ENCODE measurements at places on chromosomes 12 and 14.

DNA sequence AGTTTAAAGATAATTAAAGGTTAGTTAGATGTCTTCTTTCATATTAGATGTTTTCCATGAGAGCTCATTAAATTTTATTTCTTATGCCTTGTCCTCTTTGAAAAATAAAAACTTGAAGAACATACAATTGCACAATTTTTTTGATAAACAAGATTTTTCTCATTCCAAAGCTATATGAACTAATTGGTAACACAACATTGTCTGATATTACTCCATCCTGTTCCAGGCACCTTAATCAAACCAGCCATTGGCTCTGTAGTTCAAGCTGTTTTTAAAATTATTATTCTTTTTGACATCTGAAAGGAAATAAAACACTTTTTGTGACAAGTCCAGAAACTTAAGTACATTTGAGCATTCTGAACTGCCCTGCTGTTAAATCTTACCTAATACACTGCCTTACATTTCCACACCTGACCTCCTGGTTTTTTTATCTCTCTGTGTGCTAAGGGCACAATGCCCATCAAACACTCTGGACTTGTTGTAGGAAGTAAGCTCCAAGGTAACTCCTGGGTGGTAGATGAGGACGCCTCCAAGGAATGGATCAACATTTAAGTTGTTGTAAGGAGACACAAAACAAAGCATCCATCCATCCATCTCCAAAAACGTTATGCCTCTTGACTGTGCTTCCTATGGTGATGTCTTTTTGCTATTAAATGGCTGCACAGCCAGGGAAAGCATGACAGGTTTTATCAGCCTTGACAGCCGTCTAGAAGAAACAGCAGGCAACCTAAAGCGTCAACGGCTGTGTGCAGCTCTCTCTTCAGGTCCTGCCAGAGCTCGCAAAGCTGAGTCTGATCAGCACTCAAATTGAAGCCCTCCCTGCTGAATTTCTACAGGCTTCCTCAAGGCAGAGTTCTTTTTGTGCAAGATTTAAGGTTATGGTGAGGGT, 449.9 kb upstream of the FLRT2 start:
- DNase-seq, result no peak

- DNase-seq, result peak; percentile 48
Observed at GRCh38 chr12:80188576-80188975, 89.2 kb downstream of the OTOGL start.

GRCh38 chr12:47087088-47087688, 7.4 kb upstream of the AMIGO2 start:
- DNase-seq, result no peak

DNA sequence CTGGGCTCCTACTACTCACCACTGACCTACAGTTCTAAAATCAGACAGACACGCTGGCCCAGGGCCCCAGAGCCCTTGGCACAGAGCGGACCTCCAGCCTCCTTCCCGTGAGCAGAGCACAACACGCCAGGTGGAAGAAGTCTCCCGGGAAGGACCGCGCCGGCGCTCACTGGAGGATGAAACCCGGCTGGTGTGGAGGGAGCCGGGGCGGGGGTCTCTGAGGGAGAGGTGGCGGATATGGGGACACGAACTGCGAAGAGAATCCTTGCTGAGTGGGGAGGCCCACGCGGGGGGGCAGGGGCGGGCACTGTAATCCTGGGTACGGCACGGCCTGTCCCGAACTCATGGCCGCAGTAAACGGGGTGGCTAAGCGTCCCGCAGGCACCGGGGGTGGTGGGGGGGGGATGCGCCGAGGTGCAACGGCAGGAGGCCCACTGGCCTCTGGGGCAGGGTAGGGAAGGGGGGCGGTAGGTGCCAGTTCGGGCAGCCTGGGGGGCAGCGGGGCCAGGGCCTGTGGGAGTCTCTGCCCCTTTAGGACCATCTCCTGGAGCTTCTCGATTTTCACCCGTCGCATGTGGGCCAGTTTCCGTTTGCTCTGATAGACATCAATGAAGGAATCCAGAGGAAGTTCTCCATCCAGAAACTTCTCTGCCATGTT, 28.8 kb downstream of the VPS37B start:
- DNase-seq, result no peak

GRCh38 chr12:118500299-118500698, 123.9 kb downstream of the SUDS3 start:
- DNase-seq, result no peak

- DNase-seq, result no peak
Observed at GRCh38 chr14:105891631-105892452, 365.5 kb downstream of the TMEM121 start.

DNA sequence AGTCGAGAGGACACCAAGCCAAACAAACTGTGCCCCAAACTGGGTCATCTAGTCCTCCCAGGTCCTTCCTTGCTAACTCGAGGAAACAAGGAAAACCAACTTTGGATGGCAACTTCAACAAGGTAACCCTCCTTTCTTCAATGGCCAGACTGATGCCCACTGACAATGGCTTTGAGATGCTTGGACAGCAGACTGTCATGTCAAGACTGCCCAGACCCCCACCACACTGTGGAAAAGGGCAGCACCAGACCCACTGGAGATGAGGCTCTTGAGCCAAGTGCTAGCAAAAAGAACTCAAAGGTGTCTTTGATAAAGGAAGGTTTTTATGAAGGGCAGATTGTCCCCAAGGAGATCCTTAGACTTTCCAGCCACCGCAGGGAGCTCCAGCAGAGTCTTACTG, 9.0 kb upstream of the CDH24 start:
- no peak for DNase-seq

DNA sequence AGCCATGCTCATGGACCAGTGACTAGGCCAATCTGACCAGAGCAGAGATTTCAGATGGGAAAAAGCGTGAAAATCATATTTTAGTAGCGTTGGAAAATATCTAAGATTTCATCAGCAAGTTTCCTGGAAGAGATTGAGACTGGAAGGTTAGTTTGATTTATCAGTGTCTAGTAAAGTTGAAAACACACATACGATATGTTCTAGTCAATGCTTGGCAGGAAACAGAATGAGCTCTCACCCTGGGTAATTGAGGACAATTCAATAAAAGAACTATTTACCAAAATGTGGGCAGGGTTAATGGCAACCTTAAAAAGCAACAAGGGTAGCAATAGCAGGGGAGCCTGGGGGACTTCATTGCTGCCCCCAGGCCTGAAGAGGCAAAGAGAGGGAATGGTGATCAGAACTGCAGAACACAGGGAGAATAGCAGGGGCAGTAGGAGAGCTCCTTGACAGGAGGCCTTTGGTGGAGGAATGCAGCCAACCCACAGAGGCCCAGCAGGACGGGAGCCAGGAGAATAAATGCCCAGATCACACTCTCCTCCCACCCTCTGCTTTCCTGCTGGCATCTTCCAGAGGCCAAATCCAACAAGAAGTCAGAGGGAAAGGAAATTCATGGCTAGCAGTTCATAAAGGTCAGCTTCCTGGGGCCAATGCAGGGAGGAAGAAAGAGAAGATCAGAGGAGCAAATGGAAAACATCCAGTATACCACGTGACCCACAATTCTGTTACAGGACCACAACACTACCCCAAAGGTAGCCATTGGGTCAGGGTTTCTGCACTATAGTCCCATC, 27.6 kb upstream of the LRP6 start:
- no peak for DNase-seq

- DNase-seq, result no peak
Observed at GRCh38 chr14:103772078-103772712, 56.6 kb downstream of the ZFYVE21 start.

DNA sequence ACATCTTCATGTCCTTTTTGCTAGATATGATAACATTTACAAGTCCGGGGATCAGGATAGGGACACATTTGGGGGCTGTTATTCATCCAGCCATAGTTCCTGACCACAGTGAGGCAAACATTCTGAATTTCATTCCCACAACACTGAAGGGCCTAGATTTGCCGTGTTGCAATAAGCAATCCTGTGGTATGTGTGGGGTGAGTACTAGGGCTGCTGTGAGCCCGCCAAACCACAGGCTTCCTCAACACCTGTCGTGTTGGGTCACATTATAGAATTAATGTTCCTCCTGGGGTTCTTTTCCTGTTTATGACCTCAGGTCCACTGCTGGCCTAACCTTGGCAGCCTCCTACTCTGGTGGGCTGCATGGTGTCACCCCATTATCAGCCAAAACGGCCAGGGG, 119.2 kb downstream of the TBC1D30 start:
- DNase-seq, result no peak

- no peak for DNase-seq
Observed at GRCh38 chr12:104815935-104816334, 142.2 kb downstream of the SLC41A2 start.

- DNase-seq, result no peak
Observed at GRCh38 chr12:123763093-123763492, 992 bp downstream of the DNAH10 start.

All from muscle of leg (tissue), 16 donors.